ENCODE measurements at places on chromosomes 4 and X.

DNA sequence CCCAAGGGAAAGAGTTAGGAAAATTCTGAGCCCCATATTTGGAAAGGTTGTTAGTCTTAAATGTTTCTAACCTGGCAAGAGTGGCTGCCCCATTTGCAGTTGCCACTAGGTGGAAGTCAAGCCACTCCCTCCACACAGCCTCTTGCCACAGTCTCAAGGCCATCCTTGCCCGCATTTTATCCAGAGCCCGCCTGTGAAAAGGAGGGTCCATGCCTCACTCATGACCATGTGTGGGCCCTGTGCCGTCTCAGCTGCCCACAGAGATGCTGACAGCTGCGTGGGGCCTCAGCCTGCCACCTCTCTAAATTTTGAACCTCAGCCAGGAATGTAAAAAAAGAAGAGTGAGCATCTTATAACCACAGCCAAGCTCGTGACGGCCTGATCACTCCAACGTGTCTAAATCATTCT, 201.5 kb upstream of the FAM241A start:
- DNase-seq = no peak

DNA sequence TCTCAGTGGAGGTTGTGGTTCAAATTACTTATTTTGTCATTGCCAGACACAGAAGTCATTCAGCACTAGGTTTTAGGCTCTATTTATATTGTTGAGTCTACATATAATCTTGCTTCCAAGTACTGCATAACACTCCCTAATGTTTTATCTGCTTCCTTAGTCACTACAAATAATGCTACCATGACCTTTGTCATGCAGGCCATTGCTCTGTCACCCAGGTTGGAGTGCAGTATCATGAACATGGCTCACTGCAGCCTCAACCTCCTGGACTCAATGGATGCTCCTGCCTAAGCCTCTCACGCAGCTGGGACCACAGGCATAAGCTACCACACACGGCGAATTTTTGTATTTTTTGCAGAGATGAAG, 23.5 kb upstream of the PDZD4 start:
- no peak for DNase-seq

- no peak for DNase-seq
These were observed 88.3 kb downstream of the SLC34A2 start for GRCh38 chr4:25743971-25744370.

GRCh38 chr4:173529477-173530325, at the start of gene HAND2:
Gene HAND2, minus strand, starts transcription at chr4:173530229. Its CDS starts 940 bp downstream, at chr4:173529289.
- DNase-seq = no peak
